Activated gamma-delta T cell treated with Interleukin-2 at 50 U/mL for 16 hours (primary cell): ENCODE measurements at places on chromosomes 4 and X.

- peak; percentile 13 for DNase-seq
Observed at GRCh38 chr4:87973283-87974169, 2.0 kb upstream of the SPP1 start.

GRCh38 chr4:47505666-47506065 is 20.6 kb downstream of the ATP10D start:
- no peak for DNase-seq

DNA sequence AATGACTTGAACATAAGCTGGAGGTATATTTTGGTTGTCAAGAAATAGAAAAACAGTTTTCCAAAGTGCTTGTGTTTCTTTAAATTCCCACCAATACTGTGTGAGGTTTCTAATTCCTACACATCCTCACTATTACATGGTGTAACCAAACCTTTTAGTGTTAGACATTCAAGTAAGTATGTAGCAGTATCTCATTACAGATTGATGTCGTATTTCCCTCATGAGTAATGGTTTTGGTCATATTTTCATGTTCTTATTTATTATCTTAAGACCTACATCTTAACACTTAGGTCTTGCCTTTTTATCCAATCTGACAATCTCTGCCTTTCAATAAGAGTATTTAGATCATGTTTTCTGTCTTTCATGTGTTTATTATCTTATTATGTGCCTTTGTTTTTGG is 253.7 kb upstream of the ANXA10 start:
- no peak for DNase-seq

- DNase-seq = no peak
Observed at GRCh38 chr4:89928838-89929237, 34.2 kb downstream of the MMRN1 start.

- no peak for DNase-seq
Observed at GRCh38 chrX:85454295-85454694, 74.8 kb upstream of the POF1B start.

DNA sequence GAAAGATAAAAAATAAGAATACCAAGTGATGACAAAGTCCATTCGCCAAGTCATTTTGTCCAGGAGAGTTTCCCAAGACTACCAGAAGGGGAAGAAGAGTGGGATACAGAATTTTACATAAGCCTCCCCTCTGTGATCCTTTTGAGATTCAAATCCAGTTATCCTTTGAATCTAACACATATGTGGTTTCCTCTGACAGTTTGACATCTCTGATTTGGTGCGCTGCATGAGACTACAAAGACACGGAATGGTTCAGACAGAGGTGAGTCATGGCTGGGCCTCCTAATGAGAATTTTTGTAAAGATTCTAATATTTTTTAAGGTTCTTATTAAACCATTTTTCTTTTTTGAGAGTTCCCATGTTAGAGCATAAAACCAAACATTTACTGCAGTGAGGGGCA is 38.3 kb downstream of the SLC10A6 start:
- DNase-seq = no peak

- no peak for DNase-seq
Observed at GRCh38 chr4:99202536-99202935, 16.5 kb downstream of the ADH6 start.

DNA sequence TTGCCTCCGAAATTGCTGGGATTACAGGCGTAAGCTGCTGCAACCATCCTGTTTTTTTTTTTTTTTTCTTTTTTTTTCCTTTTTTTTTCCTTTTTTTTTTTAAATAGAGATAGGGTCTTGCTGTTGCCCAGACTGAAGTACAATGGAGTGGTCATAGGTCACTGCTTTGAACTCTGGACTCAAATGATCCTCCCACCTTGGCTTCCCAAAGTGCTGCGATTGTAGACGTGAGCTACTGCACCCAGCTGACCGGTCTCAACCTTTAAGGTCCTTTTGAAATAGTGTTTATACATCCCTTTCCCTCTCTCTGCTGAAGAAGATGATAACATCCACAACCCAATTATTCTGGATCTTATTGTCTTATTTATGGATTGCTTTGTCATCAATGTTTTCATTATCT is 548.7 kb downstream of the GBA3 start:
- DNase-seq = no peak

- no peak for DNase-seq
Observed at GRCh38 chr4:141540643-141541042, 95.7 kb upstream of the IL15 start.

DNA sequence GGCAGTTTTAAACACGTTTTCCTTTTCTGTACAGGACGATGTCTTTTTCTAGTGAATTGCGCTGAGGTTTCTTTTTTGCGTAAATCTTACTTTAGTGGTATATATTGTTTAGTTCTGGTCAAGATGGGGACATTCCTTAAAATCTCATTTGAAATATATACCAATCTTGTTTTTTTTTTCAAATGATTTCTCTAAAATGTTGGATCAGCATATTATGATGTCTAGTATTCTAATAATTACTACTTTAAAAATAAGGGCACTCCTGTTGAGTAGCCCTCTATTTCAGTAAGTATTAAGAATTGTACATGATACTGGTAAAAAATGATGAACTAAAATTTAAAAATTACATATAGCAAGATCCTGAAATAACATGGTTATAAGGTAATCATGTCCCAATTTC is 224.1 kb upstream of the ARHGAP24 start:
- no peak for DNase-seq

DNA sequence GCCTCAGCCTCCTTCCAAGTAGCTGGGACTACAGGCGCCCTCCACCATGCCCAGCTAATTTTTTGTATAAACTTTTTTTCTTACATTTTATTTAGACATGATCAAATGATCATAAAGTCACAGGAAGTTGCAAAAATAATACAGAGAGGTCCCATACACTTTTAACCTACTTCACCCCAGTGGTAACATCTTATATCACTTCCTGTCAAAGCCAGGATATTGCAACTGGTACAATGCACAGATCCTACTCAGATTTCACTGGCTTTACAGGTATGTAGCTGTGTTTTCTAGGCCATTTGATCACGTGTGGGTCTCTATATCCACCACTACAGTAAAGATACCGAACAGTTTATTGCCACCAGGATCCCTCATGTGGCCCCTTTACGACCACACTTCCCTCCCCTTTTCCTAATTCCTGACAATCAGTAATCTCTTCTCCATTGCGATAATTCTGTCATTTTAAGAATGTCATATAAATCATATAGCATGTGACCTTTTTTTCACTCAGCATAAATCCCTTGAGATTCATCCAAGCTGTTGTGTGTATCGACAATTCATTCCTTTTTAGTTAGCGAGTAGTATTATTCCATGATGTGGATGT is 18.0 kb downstream of the RPS6KA3 start:
- no peak for DNase-seq

GRCh38 chrX:97806238-97806637 is 922.5 kb downstream of the RPA4 start:
- no peak for DNase-seq

- DNase-seq = no peak
Observed at GRCh38 chr4:81173213-81173612, 41.8 kb downstream of the PRKG2 start.

GRCh38 chr4:182729516-182729915 is 187.7 kb downstream of the DCTD start:
- no peak for DNase-seq

DNA sequence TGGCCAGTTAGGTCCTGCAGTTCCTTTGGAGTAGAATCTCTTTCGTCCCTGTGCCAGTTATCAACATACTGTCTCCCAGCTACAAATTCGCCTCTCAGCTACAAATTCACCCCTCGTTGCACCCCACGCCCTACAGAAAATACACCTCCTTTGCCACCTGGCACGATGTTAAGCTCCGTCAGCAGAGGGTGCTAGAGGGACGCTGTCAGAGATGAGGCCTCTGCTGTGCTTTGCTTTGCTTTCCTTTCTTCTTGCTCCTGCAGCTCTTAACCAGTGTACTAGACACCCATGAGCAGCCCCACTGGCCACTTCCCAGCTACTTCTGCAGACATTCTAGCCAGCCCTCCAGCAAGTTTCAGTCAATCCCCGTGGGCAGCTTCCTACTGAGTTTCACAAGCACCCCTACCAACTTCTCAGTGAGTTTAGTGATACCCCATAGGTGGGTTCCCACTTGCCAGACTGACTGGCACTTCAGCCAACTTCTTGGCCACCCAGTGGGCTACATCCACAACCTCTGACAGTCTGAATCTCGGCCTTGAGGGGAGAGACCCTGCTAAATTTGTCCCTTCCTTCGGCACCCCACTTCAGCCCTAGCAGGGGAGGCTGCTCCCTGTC is 21.8 kb downstream of the HAUS3 start:
- peak; percentile 82 for DNase-seq

DNA sequence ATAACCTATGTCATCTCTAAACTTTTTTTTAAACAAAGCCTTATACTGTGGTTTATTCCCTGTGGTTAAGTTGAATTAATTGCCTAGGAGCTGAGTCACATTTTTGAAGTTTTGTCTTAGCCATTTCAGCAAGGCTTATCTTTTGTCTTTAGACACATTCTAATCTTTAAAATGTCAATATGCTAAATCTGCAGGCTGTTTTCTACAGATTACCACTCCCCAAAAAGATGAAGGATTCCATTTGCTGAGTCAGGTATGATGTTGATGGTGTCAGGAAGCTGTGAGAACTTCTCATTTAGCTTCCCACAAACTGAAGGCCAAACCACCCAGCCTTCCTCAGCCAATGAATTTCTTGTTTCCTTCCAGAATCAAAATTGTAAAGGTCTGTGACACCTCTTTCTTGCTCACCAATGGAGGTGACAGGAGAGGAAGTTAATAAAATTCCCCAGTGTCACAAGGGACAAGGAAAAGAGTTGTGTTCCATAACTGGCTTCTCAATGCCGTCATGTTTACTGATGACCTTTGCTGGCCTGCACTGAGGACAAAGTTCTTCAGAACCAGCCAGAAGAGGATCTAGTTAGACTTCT is 3.7 kb upstream of the CXCL6 start:
- no peak for DNase-seq

DNA sequence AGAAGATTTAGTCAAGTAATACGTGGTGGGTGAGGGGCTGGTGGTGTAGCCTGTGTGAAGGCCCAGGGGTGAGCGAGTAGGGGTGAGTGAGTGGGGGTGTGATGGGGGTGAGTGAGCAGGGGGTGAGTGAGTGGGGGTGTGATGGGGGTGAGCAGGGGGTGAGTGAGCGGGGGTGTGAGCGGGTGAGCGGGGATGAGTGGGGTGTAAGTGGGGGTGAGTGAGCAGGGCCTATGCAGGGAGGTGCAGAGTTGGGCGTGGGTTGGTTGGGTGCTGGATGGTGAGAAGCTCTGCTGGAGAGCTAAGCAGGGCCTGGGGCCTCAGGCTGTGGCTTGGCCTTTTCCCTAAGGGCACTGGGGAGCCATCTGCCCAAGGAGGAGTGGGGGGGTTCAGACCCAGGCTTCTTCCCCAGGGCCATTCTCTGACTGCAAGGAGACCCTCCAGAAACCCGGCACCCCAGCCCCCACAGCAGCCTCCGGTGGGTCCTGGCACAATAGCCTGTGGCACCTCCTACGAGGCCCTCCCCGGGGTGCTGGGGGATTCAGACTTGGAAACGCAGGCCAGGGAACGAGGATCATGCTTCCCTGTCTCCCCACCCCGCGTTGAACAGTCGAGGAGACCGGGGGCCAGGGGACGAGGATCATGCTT is 30.4 kb downstream of the SH3TC1 start:
- DNase-seq = peak; percentile 26
